ENCODE measurements at places on chromosomes 1 and 21.
A peak's percentile ranks its signal among the peaks of the same experiment; 100 is the strongest.

DNA sequence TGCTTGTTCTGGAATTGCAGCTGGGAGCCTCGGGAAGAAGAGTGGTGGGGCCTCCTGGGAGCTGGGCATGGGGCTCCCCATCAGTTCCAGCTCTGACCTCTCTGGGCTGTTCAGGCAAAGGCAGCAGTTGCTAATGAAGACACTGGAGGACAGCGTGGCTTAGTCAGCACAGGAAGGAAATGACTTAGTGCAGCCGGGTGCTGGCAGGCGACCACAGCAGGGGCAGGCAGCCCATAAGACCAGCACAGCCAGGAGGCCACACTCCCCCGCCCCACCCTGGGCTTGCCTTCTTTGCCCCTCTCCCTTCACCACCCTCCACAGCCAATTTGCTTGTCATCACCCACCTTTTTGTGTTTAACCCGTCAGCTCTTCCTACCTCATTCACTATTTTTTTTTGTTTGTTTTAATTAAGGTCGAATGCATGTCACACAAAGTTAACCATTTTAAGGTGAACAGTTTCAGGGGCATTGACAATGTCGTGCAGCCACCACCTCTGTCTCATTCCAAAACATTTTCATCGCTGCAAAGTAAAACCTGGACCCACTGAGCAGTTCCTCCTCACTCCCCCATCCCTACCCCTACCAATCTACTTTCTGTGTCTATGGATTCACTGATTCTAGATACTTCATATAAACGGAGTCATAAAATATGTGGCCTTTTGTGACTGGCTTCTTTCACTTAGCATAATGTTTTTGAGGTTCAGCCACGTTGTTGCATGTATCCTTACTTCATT, 10.9 kb downstream of the OLIG2 start:
- DNase-seq: no peak

- DNase-seq: no peak
Measured at GRCh38 chr1:212106286-212106792, 70.8 kb downstream of the DTL start.

- no peak for DNase-seq
Measured at GRCh38 chr1:2419416-2419815, 7.1 kb upstream of the PEX10 start.

GRCh38 chr1:89271341-89272015, 1.2 kb downstream of the GBP5 start:
- DNase-seq: no peak

DNA sequence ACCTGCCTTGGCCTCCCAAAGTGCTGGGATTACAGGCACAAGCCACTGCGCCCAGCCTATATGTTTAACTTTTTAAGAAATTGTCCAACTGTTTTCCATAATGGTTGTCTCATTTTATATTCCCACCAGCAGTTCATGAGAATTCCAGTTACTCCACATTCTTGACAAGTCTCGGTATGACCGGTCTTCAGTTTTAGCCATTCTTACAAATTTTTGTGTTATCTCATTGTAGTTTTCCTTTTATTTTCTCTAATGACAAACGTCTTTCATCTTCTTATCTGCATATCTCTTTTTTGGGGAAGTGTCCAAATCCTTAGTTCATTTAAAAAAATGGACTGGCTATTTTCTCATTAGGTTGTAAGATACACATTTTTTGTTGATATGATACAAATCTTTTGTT, 132.5 kb downstream of the HS2ST1 start:
- DNase-seq: no peak

- no peak for DNase-seq
Measured at GRCh38 chr1:11802616-11802972, 3.2 kb downstream of the MTHFR start.

DNA sequence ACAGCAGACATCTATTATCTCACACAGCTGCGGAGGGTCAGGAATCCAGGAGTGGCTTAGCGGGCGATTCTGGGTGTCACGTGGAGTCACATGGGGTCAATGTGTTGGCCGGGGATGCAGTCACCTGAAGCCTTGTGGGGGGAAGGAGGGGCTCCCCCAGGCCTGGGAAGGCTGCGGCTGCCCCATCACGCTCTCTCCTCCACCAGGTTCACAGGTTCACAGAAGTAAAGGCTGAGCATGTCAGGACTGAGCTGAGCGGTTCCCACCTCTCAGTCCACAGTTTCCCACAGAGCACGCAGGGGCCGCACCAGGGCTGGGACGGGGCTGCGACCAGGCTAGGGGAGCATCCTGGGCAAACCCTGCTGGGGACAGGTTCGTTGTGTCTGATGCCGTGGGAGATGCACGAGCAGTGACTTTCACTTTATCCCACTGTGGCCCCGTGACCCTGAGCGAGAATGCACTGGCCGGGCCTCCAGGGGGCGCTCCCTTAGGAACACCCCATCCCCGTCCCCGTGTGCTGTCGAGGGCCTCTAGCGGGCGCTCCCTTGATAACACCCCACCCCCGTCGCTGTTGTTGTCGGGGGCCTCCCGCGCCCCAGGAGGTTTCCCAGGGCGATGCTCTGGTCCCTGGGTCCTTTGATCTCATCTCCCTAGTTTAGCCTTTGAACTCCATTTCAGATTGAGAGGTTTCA, 73.2 kb upstream of the TRAPPC10 start:
- peak; percentile 93 for DNase-seq

GRCh38 chr1:110631836-110632620, 25.9 kb upstream of the KCNA2 start:
- DNase-seq: no peak

DNA sequence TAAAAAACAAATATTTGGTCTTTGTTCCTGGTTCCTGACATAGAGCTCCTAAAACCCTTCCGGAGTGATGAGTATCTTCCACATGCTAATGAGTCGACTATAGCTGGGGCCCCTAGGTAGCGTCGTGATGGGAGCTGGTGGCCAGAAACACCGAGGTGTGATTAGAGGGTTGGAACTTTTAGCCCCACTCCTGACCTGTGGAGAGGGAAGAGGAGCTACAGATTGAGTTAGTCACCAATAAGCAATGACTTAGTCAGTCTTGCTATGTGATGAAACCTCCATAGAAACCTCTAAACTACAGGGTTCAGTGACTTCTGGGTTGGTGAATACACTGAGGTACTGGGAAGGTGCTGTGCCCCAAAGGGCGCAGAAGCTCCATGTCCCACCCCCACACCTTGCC, 30.1 kb upstream of the PLD5 start:
- no peak for DNase-seq

DNA sequence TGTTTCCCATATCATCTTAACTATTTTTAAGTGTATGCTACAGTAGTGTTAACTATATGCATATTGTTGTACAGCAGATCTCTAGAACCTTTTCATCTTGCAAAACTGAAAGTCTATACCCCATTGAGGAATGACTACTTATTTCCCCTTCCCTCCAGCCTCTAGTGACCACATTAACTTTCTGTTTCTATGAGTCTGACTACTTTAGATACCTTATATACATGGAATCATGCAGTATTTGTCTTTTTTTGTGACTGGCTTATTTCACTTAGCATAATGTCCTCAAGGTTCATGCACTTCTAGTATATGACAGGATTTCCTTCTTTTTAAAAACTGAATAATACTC, 96.5 kb upstream of the BTG3 start:
- DNase-seq: no peak

DNA sequence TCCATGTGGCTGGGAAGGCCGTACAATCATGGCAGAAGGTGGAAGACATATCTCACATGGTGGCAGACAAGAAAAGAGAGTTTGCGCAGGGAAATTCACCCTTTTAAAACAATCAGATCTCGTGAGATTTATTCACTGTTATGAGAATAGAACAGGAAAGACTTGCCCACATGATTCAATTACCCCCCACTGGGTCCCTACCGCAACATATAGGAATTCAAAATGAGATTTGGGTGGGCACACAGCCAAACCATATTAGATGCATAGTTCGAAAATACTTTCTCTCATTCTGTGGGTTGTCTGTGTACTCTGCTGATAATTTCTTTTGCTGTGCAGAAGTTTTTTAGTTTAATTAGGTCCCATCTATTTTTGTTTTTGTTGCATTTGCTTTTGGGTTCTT, 990.3 kb downstream of the PLA2G4A start:
- no peak for DNase-seq

DNA sequence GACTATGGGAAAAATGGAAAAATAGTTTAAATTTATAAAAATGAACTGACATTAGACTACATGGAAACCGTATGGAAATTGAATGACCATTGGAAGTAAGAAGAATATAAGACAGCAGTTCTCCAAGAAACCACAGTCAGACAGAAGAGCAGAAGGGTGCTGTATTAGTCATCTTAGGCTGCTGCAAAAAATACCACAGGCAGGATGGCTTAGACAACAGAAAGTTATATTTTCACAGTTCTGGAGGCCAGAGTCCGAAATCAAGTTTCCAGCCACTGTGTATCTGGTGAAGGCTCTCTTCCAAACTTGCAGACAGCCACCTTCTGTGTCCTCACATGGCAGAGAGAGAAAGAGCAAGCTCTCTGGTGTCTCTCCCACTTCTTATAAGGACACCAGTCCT, 175.2 kb downstream of the DSCAM start:
- no peak for DNase-seq

GRCh38 chr1:109425391-109426280, 612 bp downstream of the PSMA5 start:
- peak; percentile 56 for DNase-seq

DNA sequence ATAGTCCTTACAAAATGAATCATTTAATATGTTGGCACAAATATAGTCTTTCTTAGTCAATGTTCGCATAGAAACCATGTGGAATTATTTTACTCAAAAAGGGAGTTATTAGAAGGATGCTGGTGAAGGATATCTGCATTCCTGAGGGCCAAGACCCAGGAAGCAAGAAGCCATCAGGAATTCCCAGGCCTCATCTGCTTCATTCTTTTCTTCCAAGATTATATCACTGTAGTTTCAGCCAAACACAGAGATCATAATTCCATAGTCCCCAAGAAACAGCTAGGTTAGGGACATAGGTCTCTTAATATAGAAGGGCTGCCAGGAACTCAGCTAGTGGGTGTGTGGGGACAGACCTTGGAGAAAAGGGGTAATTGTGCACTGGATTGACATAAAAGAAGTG, 28.6 kb upstream of the DISC1 start:
- DNase-seq: no peak

DNA sequence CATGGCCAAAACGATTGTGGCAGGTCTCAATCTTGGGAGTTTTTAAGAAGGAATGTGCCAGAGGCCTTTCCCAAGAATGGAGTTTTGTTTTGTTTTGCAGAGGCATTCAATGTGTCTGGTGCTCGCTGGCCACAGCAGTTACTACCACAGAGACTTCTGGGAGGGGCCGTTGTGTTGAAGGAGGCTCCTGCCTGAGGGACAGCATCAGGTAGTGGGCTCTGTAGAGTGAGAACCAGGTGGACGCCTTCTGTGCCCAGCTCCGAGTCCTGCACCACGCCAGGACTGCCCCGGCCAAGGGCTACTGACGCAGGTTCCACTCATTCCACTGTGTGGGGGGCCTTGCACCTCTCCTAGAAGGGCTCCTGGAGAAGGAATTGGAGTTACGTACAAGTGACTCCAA, 44.9 kb upstream of the RBM15 start:
- DNase-seq: no peak

All from NCI-H82 (cell line).